ENCODE measurements at places on chromosomes 1 and 21.

DNA sequence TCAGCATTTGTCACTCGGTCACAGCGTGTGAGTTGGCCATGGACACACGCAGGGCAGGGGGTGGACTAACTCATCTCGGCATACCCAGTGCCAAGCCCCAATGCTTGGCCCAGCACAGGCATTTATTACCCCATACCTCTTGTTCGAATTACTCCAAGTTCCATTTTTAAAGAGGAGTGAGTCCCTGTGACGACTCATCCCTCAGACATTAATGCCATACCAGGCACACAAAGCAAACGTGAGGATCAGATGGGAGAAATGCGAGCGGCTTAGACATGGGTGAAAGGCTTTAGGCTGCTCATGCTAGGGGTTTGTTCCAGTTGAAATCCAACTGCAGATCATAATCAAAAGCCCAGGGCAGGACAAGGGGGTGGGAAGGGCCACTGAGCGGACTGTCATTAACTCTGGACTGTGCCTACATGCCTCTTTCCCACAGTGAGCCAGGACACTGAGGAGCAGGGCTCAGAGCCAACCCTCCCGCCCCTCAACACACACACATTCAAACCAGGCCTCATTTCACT lies 118.5 kb upstream of the NGF start:
- DNase-seq, result no peak

DNA sequence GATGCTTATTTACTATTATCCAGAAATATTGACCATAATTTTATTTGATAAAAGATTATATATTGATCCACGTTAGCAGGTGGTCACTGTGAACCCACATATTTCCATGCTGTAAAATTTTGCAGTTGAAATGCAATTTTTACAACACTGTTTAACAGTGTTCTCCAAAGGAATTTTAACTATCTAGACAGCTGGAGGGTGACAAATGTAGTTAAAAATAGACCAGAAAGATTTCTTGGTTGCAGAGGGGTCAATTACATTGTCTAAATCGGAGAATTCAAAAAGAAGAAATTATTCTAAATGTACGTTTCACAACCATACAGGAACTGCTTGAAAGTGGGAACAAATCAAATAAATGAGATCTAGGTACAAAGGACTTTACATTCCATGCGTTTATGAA lies 625.2 kb upstream of the NCAM2 start:
- DNase-seq, result no peak

- DNase-seq, result no peak
Measured at GRCh38 chr1:27522432-27523336, 32.7 kb upstream of the WASF2 start.

DNA sequence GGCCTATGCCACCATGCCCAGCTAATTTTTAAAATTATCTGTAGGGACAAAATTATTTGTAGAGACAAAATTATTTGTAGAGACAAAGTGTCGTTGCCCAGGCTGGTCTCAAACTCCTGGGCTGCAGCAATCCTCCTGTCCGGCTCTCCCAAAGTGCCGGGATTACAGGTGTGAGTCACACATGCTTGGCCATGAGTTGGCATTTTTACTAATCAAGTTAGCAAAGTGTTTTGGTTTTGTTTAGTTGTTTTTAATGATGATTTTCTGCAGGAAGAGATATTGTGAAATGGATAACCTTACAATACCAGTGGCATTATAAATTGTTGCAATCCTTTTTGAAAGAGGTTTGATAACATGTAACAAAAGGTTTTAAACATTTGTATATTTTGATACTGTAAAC lies 65.3 kb upstream of the MAGI3 start:
- DNase-seq, result no peak

- DNase-seq, result no peak
Measured at GRCh38 chr1:10108948-10109708, 76.4 kb downstream of the UBE4B start.

- DNase-seq, result no peak
Measured at GRCh38 chr21:33359446-33359845, 34.7 kb downstream of the IFNAR1 start.

DNA sequence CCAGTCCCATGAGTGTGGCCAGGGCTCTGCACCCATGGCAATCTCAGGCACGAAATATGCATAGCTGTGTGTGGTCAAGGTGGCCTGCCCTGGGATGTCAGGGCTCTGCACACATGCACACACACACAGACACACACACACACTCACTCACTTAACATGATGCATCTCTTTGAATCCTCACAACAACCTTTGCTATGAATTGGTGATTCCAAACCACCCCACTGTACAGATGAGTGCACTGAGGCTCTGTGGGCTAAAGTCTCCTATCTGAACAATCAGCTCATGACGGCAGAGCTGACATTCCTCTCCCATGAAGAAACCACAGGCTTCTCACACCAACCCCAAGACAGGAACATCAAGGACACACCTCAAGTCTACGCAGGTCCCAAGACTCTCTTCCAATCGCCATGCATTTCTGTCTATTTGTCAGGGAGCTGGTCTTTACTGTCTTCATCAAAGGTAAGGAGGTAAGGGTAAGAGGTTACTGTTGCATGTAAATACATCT lies 131.6 kb downstream of the ETS2 start:
- DNase-seq, result no peak

DNA sequence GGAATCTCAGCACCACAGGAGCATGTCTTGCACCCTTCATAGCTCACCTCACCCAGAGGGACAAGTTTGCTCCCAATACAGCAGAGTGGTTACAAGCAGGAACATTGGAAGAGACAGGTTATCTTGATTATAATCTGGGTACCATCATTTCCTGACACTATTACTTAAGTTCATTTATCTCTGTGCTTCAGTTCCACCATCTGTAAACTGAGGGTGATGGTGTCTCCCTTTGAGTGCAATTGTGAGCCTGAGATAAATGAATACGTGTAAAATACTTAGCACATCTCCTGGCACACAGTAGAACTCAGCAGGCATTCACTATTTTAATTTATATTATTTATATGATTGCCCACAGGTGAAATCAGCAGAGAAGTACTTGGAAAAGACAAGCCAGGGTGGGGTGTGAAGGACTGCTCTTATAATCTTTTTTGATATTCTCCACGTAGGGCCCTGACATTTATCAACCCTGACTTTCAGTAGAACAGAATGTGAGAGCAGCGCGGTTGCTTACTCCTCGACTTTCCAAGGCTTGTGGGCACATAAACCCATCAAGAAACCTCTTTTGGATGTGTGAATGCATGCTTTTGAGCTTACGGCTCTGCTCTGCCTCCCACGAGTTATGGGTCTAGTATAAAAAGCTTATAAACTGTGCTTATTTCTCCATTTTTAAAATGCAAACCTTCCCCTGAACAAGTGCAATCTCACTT lies 34.9 kb downstream of the DUSP10 start:
- no peak for DNase-seq

DNA sequence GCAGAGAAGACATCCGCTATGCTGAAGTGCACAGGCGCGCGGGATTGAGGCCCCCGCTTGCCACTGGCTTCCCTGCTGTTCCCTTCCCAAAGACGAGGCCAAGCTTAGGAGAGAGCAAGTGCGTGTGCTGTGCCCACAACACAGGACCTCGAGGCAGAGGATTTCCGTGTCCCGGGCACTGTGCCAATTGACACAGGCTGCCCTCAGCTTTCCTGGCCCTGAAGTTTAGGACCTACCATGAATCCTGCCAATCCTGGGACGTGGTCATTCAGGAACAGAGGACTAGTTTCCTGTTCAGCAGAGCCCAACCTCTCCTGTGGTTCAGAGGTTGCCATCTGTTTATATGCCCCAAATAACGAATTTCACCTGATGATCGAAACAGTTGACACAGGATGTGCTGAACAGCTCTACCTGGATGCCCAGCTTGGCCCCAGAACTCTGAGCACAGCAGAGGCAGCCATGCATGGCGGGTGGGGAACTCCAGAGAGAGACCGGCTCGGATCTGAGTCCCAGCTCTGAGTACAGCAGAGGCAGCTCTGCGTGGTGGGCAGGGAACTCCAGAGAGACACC lies 22.0 kb downstream of the SLC37A1 start:
- no peak for DNase-seq

GRCh38 chr1:207654320-207654719 lies 9.4 kb downstream of the CR1L start:
- no peak for DNase-seq

- DNase-seq, result no peak
Measured at GRCh38 chr1:101261623-101262022, 24.8 kb downstream of the S1PR1 start.

DNA sequence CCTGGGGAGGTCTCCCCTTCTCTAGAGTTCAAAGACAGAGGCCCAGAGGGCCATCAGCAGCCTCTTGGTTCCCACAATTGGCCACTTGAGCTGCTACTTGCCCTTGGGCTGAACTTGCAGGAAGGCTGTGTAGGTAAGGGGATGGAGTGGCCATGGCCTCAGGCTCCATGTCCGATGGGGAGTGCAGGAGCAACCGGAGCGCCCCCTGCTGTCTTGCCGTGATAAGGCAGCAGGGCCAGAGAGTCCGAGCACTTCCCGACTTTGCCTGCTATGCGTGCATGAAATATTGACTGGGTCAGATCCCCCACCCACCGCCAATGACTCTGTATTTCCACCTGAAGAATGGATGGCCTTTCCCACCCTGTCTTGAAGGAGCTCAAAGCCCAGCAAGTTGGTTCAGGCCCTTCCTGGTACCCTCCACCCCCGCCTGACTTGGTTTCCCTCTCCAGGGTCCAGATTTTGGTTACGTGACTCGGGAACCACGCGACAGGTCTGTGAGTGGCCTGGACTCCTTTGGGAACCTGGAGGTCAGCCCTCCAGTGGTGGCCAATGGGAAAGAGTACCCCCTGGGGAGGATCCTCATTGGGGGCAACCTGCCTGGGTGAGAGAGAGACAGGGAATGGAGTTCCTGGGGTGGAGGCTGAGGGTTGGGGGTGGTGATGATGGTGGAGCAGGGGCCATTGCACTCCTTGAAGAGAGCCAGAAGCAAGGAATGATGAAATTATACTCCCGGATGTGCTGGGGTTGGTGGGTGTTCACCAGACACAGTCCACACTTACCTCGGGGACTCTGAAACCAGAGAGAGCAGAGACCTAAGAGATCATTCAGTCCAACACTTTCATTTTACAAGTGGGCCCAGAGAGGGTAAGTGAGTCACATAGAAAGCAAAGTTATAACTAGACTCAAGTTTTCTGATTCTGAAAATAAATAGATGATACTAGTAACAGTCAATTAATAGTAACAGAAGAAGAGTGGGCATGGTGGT lies 25.6 kb downstream of the PADI3 start:
- no peak for DNase-seq

GRCh38 chr1:192905049-192905448 lies 96.2 kb downstream of the RGS2 start:
- DNase-seq, result no peak

GRCh38 chr21:41712201-41712600 lies 54.7 kb downstream of the RIPK4 start:
- DNase-seq, result no peak

DNA sequence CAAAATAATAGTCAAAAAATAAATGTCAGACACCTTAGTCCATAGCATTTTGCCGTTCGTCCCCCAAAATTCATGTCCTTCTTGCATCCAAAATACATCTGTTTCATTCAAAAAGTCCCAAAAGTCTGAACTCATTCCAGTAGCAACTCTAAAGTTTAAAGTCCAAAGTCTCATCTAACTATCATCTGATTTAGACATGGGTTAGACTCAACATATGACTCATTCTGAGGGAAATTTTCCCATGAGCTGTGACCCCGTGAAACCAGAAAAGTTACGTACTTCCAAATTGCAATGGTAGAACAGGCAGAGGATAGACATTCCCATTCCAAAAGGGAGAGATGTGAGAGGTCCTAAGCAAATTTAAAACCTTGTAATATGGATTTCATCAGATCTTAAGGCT lies 48.6 kb upstream of the CACHD1 start:
- DNase-seq, result no peak

GRCh38 chr1:226401355-226402303 lies 6.3 kb downstream of the PARP1 start:
- no peak for DNase-seq

GRCh38 chr1:238177960-238178645 lies 287.4 kb upstream of the ZP4 start:
- no peak for DNase-seq

DNA sequence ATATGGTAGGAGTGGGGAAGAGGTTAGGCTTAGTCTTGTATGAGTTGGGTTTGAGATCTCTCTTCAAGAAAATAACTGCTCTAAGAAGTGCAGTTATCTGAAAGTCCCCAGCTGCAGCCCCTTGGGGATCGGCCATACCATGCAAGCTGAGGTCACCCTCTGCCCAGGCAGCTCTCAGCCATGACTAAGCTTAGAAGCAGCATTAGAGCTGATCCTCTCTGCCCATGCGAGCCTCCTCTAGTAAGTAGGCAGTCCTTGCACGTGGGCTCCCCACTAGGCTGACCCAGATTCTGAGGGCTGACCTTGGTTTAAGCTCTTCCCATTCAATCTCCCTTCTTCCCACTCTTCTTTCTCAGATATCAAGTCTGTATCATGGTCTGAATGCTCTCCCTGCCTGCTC lies 121.0 kb upstream of the UBE2U start:
- DNase-seq, result no peak

DNA sequence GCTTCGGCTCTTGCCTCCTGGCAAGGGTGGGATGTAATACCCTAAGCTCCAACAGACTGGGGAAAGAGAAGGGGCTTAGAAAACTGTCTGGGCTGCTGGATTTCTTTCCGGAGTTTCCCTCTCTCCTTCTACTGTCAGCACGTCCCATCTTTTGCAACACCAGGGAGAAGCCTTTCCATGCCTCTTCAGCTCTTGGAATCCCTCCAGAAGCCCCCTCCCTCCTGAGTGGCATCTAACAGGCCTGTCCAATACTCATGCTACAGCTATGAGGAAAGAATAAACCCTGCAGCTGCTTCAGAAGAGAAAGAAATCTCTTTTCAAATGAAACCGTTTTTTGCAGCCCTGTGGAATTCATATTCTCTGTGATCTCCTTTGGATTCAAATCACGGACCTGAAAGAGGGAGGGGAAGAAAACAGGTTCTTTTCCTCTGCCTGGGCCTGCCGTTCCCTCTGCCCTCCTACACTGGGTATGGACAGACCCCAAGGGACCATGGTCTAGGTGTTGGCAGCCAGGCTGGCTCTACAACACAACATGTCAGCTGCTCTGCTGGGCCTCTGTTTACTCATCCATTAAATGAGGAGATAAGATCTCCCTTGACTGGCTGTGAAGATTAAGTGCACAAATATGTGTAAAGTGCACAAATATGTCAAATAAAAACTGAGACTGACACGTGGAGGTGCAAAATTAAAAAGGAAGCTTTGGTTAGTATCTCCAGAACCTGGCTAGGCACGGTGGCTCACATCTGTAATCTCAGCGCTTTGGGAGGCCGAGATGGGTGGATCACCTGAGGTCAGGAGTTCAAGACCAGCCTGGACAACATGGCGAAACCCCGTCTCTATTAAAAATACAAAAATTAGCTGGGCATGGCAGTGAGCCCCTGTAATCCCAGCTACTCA lies 6.0 kb upstream of the CAPN2 start:
- DNase-seq, result no peak

- no peak for DNase-seq
Measured at GRCh38 chr1:209805341-209805781, 581 bp downstream of the IRF6 start.
